Activated T-cell treated with anti-CD3 and anti-CD28 coated beads, Interleukin-2, amount 50 U/mL, for 1 hour (primary cell): ENCODE measurements at places on chromosomes 1 and 21.

- DNase-seq, result no peak
These were observed 12.1 kb upstream of the GBP6 start for GRCh38 chr1:89351597-89352311.

- no peak for DNase-seq
These were observed 72.9 kb downstream of the AGPAT3 start for GRCh38 chr21:43937891-43938309.

GRCh38 chr1:223207293-223208066 is 64.4 kb upstream of the TLR5 start:
- DNase-seq, result no peak

- DNase-seq, result no peak
These were observed 26.1 kb upstream of the KCNE2 start for GRCh38 chr21:34337741-34338140.

DNA sequence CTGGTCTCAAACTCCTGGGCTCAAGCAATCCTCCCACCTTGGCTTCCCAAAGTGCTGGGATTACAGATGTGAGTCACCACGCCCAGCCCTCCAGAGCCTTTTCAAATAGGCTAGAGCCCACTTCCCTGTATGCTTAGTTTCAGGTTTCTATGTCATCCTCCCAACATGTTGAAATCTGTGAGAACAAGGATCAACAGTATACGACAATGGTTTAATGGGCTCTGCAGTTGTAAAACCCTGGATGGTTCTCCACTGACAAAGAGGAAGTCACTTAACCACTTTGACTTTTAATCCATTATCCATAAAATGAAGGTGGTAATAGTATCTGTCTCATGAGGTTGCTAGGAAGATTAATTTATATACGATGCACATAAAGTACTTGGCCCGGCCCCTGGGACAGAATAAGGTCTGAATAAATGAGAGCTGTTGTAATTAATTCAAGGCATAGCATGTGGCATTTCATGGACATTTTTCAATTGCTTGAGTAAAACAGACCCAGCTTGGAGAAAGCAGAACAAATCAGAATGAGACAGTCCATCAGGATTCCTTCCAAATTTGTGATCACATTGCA is 113.9 kb upstream of the ZNF648 start:
- no peak for DNase-seq

GRCh38 chr1:224234017-224234416 is 51.0 kb downstream of the DEGS1 start:
- no peak for DNase-seq

- no peak for DNase-seq
These were observed 16.4 kb downstream of the SPSB1 start for GRCh38 chr1:9309080-9309479.

GRCh38 chr1:47409311-47410067 is 6.6 kb upstream of the FOXE3 start:
- no peak for DNase-seq

DNA sequence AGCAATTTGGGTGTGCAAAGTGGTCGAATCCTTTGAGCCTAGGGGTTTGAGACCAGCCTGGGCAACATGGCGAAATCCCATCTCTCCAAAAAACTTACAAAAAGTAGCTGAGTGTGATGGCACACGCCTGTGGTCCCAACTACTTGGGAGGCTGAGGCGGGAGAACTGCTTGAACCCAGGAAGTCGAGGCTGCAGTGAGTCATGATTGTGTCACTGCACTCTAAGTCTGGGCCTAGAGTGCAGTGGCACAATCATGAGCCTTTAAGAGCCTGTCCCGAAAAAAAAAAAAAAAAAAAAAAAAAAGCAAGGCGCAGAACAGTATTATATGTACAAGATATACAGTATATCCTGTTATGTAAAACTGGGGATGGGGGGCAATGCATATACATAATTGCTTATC is 25.1 kb upstream of the HTR1D start:
- no peak for DNase-seq

DNA sequence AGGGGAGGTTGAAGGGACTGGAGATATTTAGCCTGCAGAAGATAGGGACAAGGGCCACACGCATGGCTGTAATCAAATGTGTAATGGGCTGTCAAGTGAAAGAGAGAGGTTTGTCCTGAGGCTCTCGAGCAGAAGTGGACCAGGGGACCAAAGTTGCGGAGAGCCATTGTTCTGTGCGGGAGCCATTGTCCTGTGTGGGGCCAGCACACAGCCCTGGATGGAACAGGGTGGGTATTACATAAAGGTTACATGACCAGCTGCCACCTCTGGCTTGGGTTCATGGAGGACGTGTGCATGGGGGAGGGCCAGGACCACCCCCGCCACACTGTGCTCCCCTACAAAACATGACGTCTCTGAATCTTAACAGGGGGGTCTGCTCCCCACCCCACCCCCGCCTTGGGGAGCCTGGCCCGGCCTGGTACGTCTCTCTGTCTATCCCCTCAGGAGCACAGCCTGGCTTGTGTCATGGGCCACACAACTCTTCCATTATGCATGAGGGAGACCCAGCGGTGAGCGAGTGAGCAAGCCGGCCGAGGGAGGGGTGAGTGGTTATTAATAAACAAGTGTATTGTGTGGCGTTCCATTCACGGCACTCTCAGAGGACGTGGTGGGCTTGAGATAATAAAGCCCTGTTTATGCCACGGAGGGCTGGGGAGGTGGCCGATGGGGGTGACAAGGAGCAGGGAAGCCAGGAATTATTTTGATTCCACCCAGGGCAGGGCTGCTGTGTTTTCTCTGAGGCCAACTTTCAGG is at the start of gene NFASC:
Gene NFASC, plus strand, starts transcription at position 703 of the 753 bp plus-strand sequence. CDS start 73,454 bp downstream, outside the sequence.
- DNase-seq, result no peak

GRCh38 chr1:18322368-18323032 is 158.2 kb upstream of the KLHDC7A start:
- DNase-seq, result no peak

GRCh38 chr1:151135433-151136385 is 10.7 kb downstream of the SEMA6C start:
- DNase-seq, result no peak

GRCh38 chr1:214187121-214187900 is 93.6 kb upstream of the SMYD2 start:
- DNase-seq, result no peak

DNA sequence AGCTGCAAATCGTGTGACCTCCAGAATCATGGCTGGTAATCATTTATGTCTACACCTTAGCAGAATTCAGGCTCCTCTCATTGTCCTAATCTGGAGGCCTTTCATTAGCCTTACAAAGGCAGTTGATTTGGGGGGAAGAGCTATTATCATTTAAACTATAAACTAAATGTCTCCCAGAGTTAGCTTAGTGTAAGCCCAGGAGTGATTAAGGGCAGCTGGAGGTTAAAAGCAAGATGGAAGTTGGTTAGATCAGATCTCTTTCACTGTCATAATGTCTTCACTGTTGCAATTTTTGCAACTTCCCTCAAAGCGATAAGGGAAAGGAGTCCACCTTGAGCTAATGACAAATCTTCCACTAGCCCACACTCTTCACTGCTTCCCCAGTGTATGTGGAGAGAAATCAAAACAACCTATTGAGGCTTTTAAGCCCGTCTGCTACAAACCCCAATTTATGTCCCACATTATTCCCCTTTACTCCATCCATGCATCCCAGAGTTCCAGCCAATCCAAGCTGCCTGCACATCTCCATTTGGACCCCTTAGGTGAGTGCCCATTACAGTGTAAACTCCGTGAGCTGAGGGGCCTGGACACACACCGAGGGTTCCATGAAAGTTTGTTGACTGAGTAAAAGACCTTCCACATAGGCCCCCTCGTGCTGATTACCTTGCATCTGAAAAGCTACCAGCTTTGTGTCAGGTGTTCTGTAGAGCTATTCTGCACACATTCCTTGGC is 61.5 kb upstream of the KLHDC7A start:
- DNase-seq, result no peak

DNA sequence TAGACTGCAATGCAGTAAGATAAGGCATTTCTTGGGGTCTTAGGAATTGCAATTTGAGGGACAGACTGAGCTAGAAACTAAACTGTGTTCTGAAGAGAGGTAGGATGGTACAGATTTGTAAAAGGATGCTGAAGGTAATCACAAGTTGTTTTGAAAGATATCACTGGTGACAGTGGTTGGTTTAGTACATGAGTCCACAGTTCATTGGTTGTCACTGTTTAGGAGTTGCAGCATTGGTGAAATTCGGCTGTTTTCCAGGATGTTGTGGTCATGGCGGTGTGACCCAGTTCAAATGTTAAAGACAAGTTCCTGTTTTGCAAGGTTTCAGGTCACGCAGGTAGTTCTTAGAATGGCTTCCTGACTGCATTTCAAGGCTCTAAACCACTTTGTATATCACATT is 292.8 kb upstream of the B3GALT2 start:
- peak; percentile 56 for DNase-seq

GRCh38 chr21:37547615-37548200 is 181.1 kb downstream of the DYRK1A start:
- no peak for DNase-seq

DNA sequence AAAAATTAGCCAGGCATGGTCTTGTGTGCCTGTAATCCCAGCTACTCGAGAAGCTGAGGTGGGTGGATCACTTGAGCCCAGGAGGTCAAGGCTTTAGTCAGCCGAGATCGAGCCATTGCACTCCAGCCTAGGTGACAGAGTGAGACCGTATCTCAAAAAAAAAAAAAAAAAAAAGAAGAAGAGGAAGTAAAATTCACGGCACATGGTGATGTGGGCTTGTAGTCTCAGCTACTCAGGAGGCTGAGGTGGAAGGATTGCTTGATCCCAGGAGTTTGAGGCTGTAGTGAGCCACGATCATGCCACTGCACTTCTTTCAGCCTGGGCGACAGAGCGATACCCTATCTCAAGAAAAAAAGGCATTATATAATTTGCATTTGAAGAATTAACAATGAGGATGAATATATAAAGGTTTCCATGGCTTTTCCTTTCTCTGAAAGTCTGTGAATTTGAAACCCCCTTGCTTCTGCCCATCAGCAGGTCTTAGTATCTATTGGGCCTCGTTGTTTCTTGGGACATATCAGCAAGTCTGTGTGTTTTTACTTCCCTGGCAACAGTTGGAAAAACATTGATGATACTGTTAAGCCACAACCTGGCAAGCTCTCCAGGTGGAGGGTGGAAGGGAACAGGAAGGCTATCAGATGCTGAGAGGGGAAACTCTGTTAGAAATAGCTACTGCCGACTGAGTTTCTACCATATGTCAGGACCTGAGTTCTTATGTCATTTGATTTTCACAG is 4.6 kb upstream of the PLA2G2D start:
- DNase-seq, result no peak

DNA sequence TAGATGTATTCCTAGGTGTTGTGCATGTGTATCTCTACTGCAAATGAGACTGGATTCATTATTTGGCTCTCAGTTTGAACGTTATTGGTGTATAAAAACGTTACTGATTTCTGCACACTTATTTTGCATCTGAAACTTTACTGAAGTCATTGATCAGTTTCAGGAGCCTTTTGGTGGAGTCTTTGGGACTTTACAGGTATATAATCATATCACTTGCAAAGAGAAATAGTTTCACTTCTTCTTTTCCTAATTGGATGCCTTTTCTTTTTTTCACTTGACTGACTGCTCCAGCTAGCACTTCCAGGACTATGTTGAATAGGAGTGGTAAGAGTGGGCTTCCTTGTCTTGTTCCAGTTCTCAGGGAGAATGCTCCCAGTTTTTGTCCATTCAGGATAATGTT is 252.2 kb downstream of the SMYD3 start:
- no peak for DNase-seq

DNA sequence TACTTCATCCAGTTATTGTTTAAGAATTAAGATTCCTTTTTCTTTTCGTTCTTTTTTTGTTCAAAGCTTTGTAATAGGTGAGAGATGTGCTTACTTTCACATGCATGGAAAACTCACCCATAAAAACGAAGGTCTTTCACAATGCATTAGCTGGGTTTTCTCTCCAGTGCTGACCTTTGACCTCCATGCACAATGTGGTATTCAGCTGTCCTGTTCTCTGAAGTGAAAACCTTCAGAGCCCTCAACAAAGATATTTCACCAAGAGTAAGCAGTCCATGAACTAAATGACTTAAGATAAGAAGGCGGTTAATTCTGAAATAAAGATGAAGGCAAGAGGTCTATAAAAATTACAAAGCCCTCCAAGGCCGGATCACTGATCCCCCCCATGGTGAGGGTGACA is 77.1 kb upstream of the IPO9 start:
- DNase-seq, result no peak

GRCh38 chr1:228861832-228862180 is 126.5 kb downstream of the RHOU start:
- DNase-seq, result no peak

GRCh38 chr1:156973417-156973816 is 53.0 kb downstream of the LRRC71 start:
- DNase-seq, result no peak

- no peak for DNase-seq
These were observed 36.4 kb downstream of the ZNF684 start for GRCh38 chr1:40567825-40568224.

DNA sequence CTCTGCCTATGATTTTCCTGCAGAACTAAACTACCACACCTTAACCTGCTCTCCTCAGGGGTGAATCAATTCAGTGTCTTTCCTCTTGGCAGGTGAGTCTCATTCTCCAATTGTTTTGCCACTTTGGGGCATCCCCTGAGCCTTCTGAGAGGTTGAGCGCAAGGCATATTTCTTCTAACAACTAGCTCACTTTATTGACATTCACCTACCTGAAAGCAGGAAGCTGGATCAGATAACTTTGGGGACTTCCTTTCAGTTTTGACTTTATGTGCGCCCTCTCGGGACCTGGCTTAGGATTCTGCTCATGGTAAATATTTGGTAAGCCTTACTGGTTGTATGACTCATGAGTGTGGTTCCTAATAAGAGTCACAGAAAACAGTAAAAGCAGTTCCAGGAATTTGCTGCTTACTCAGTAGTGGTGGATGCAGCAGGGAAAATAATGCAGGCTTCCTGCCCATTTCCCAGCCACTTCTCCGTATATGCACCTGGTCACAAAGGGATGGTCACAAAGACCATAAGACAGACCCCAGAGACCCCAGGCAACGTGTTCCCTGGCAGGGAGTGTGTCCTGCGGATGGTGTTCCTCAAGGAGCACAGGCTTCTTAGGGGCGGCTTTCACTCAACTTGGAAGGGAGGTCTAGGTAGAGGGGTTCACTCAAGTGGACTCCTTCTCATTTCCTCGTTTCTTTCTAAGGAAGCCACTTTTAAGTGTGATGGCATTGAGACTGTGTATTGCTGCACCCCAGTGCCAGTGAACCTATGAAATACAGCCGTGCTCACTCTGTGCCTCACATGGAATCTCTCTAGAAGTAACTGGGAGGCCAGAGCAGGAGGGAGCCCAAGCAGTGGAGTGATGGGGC is 22.0 kb upstream of the BATF3 start:
- DNase-seq, result no peak

GRCh38 chr1:202967684-202968281 is 726 bp upstream of the CYB5R1 start:
- no peak for DNase-seq

GRCh38 chr1:27563591-27564471 is 40.1 kb downstream of the AHDC1 start:
- DNase-seq, result no peak

GRCh38 chr1:77545970-77546369 is 136.5 kb downstream of the ZZZ3 start:
- DNase-seq, result no peak
